ENCODE measurements at places on chromosomes 2 and 18.

DNA sequence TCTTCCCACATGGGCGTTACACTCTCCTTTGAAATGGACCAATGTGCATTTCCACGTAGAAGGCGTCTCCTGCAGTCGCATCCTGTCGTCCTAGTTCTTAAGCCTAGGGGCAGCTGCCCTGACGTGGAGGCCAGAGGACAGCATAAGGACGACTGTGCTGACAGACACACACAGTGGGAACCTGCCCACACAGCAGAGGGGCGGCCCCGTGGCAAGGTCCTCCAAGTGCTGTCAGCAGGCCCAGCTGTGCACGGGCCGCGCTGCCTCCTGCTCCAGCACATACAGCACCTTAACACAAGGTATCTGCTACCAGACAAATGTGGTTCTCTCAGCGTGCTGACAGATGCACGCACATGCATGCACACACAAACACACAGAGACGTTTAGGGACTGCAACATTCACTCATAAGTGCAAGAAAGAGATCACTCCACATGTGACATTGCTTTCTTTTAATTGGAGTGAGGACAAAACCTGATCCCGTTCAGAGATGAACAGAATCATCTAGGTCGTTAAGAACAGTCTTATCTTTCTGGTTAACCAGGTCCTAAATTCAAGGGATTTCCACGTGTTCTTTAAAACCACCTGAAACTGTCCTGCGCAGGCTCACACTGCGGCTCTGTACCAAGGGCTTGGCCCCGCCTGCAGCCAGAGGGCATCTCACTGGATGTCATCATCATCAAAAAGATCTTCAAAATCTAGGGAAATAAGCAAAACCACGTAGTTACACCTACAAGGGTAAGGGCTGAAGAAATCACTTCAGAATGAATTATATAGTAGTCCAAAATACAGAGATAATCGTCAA, 5.5 kb downstream of the COPS9 start:
- no peak for DNase-seq

DNA sequence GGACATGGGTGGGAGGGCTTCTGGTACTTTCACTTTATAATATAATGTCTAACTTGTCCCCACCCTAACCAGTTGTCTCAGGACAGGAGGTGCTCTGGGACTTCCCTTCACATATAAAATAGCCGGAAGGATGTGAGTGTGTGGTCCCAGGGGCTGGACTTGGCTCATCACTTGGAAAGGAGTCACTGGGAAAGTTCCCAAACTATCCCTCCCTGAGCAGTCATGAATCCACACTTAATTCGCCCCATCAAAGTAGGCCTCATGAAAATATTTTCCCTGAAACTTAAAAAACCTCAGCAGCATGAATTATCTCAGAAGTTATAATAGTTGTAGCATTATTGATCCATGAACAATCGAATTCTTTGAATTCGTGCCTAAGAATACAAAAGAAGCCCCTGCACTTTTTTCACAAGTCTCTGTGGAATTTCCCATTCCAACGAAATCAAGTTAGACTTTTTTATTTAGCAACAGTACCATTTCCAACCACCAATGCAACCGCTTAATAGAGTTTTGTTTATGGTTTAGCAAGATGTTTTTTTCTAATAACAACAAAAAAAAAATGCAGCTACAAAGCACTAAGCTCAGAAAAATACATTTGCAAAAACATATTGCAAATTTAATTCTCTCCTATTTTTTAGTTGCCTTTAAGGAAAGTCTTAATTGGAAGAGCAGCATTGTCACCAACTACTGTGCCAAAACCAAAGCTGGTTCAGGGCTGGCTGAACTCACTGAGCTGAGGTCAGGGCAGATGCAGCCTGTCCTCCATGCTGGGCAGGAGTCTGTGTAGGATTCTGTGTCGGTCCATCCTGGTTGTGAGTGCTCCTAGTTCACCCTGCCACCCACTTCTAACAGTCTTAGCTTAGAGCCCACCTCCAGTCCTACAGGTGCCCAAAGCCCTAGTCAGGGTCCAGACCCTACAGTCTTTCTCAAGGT, 68.8 kb upstream of the SPTBN1 start:
- DNase-seq = no peak

DNA sequence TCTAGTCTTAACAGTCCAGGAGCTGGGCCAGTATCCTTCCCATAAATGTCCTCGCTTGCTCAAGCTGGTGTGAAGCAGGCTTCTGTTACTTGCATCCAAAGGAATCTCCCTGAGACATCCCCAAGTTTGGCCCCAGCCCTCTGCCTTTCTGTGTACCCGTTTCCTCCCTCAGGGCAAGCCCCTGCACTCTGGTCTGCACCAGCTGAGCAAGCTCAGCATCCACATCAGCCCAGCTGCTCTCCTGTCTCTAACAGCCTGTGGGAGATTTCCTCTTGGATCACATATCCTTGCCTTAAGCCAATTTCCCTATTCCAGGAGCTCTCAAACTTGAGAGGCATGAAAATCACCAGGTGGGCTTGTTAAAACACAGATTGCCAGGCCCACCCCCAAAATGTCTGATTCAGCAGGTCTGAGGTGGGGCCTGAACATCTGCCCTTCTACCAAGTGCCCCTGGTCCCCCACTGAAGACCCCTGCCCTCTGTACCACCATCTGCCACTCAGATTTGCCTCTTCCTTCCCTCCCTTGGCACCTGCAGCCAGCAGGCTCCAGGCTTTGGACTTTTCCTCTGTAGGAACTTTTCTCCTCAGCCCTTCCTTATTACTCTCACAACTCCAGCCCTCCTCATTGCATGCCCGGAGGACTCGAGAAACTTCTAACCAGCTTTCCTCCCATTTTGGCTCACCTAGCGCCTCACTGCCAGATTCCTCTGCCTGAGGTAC, 32.1 kb downstream of the REEP1 start:
- DNase-seq = no peak

GRCh38 chr2:68176657-68177056, 19.0 kb downstream of the PNO1 start:
- DNase-seq = no peak

DNA sequence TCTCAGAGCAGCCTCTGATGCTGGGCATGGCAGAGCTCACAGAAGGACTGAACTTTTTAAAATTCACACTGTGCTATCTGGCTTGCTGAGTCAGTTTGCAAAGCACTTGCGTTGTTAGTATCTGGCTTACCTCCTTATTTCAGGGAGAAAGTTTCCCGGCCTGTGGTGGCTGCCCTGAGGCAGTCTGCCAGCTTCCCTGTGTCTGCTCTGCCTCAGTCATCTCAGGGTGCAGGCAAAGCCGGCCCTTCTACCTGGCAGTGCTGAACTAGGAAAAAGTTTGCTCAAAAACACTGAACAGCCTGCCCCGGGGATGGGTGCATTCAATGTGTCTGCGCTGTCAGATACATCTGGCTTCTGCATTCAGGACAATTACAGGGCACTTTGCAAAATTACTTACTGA, 90.2 kb upstream of the UXS1 start:
- no peak for DNase-seq

DNA sequence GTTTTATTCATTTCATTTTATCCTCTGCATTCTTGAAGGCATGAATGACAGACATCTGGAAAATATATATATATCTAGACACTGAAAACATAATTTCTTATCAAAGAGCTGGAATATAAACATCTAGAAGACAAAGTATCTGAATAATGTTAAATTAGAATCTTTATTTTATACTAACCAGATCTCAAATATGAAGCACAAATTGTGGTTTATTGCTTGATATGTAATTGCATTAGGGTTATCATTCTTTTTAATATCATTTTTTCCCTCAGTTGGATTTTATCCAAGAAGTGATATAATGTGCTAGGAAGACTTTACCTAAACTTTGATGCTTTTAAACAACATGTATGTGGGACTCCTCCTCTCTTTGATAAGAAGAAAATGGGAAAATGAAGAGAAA, 331.2 kb downstream of the ARHGAP15 start:
- DNase-seq = no peak

- DNase-seq = no peak
Observed at GRCh38 chr18:318791-319291, 51.0 kb upstream of the THOC1 start.

DNA sequence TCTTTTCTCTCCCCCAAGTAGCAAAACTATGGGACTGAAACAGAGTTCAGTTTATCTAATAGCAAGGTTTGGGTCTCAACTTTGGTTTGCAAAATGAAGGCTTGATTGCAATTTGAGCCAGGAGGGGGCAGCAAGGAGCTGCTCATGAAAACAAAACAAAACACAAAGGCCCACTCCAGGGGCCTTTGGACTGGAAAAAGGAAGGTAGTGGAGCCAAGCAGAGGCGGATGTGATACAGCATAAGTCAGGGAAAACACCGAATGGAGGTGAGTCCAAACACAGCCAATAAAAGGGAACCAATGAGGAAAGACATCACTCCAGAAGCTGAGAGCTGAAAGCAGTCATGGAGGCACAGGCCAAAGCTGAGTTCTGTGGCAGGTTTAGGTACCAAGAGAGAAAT, 799.7 kb upstream of the ACVR2A start:
- peak; percentile 67 for DNase-seq

- DNase-seq = peak; percentile 56
Observed at GRCh38 chr18:10519999-10520935, 5.6 kb upstream of the NAPG start.

GRCh38 chr18:24937639-24938275, 414.2 kb downstream of the ZNF521 start:
- no peak for DNase-seq

DNA sequence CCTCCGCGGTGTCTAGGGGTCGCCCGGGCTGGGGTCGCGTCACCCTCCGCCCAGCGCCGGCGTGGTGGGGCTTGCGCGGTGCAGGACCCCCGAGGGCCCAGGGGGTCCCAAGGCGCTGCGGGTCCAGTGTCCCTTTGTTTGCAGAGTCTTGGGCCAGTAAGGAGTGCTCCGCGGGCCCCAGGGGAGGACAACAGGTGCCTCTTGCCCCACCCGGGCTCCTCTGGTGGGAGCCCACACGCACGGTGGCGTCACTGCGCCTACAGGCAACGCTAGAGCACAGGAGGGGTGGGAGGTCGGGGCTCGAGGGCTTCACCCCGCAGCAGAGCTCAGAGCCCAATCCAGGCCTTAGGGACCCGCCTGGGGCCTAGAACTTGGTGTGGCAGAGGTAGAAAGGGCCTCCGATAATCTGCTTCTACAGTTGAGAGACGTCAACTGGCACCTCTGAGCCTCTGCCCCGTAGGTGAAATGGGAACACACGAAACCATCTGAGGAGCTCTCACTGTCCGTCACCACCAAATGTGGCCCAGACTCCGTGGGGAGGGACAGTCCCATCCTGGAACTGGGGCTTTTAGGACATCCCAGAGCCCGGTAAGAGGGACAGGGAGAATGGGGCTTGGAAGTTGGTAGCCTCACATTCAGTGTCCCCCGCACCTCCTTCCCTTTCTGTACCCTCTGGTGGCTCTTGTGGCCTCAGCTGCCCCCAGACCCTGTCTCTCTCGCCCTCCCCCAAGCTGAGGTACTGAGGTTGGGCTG, 1.4 kb downstream of the ARID5A start:
- no peak for DNase-seq

DNA sequence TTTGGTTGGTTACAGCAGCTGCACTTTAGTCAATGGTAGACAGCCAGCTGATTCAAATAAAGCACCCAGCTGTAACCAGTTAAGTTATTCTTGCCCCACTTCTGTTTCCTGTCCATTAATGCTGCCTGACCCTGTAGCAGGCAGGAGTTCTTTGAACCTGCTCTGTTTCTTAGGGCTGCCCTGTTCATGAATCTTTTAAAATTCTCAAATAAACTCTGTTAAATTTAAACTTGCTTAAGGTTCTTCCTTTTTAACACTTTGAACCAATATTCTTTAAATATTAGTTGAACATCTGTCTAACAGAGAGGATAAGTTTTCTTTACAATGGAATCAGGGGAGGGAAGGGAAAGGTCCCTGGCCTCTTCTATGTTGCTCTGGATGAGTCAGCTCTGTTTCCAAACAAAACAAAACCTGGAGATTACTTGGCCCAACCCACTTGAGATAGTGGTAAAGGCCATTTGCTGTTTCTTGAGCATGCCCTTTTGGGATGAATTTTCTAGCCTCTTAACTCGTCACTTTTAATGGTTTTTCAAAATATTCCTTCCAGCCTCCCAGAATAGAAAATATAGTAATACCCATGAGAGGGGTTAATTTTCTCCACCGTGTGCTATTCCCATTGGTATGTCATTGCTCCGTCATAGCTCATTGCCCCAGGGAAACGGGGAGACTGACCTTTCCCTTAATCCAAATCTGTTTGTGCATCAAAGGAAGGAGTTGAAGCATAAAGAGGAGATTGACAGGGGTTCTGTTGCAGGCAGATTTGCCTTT, 112.1 kb upstream of the FHL2 start:
- no peak for DNase-seq

- no peak for DNase-seq
Observed at GRCh38 chr2:14560716-14561115, 71.8 kb upstream of the LRATD1 start.

DNA sequence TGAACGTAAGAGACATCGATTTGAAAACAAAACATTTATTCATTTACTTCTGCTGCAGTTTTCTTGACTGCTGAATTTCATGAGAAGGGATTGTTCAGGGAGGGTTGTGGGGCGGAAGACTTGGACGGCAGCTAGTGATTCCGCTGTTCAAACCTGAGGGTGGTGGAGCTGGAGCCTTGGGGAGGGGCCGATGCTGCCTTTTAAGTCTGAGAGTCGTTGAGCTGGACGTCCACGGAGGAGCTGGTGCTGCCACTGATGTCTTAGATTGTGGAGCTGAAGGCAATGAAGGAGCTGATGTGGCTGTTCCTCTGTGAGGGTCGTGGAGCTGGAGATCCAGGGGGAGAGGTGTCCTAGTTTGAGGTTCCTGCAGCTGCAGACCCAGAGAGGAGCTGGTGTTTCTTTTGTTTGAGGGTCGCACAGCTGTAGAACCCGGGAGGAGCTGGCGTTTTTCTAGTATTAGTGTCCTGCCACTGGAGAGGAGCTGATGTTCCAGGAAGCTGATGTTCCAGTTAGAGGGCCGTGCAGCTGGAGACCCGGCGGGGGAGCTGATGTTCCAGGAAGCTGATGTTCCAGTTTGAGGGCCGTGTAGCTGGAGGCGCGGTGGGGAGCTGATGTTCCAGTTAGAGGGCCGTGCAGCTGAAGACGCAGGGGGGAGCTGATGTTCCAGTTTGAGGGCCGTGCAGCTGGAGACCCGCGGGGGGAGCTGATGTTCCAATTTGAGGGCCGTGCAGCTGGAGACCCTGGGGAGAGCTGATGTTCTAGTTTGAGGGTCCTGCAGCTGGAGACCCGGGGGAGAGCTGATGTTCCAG, 150.9 kb downstream of the RTP5 start:
- DNase-seq = no peak

DNA sequence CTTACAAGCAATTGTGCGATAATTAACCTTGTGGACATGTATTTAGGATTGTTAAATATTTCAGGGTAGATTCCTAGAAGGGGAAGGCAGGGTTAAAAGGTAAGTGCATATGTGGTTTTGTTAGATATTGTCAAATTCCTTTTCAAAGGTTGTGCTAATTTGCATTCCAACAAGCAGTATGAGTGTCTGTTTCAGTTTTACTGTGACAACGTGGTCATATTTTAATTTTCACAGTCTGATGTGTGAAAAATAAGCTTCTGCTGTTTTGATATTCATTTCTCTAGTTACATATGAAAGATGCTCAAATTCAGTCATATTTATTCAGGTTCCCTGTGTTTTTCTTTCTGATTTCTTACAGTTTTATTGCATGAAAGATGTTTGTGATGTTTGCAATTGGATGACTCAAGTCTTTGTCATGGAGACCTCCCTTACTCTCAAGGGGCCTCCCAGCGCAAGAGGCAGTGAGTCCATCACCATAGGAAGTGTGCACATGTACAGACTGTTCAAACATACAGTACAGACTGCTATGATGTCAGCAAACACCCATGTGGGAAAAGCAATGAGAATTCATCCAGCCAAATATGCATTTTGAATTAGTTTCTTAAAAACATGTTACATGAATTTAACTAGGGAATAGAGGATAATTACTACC, 310.8 kb downstream of the GALR1 start:
- no peak for DNase-seq

GRCh38 chr2:96344011-96344410, 8.4 kb downstream of the NCAPH start:
- peak; percentile 52 for DNase-seq

Measured in activated CD4-positive, alpha-beta T cell treated with anti-CD3 and anti-CD28 coated beads, Interleukin-2, amount 50 U/mL, for 48 hours (primary cell).